ENCODE measurements at places on chromosomes 2 and 18. TPM values are rescaled to one million over a fixed set of nuclear protein-coding genes. Genes with fewer than 3 reads are reported as not detected.

DNA sequence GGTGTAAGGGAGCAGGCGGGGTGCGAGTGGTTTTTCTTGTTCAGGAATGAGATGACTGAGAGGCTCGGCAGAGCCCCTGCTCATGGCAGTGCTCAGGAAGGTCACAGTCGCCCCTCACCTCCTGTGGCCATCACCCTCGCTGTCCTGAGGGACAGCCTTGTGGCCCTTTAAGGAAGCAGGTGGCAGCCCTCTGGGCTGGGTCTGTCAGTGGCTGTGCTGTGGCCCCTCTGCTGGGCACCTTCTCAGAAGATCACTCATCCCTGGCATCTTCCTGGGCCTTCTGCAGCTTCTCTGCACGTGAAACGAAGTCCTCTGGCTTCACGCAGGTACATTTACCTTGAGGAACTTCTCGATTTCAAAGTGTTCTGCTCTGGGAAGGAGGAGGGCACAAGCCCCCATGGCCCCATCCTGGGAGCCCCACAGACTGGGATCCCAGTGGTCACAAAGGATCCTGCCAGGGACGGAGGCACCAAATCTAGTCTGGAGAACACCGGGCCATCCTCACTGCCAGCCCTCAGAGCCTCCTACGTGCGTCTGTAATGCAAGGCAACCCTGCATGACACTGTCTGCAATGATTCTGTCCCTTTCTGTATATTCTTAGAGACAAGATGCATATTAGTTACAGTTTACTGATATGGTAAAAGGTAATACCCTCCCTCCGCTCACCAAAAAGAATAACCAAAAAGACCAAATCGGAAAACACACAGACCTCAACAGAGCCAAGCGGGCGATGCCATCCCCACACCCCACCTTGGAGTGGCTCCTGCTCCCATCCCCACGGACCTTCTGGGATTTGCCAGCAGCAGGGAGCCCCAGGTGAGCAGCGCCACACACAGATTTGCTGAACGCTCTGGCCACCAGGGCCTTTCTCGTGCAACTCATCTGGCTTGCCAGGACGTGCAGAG is 25.9 kb upstream of the FAHD2A start:
- H3K27me3 ChIP-seq, result no peaks in the 10 kb centered on the region
- H3K4me1 ChIP-seq, result no peaks in the 10 kb centered on the region
- no peak for DNase-seq
- no peaks in the 10 kb centered on the region for H3K36me3 ChIP-seq

SKOR2 gene
- not detected for polyA plus RNA-seq

ACSL3 gene
- 48.6 TPM for polyA plus RNA-seq

TCF7L1 gene
- polyA plus RNA-seq, result 1.8 TPM

ATOH8 gene
- 12.0 TPM for polyA plus RNA-seq

All from GM23248 (cell line).